CD4-positive, alpha-beta T cell treated with Interleukin-1 beta for 1 hour (primary cell): ENCODE measurements at places on chromosomes 1 and 21.

GRCh38 chr1:35603941-35604340 is 30.8 kb downstream of the TFAP2E start:
- DNase-seq: no peak

- DNase-seq: no peak
Measured at GRCh38 chr1:108817811-108818210, 39.1 kb downstream of the AKNAD1 start.

- DNase-seq: no peak
Measured at GRCh38 chr1:96837057-96837780, 115.6 kb downstream of the PTBP2 start.

- DNase-seq: no peak
Measured at GRCh38 chr21:45050345-45050796, 24.0 kb upstream of the ADARB1 start.

DNA sequence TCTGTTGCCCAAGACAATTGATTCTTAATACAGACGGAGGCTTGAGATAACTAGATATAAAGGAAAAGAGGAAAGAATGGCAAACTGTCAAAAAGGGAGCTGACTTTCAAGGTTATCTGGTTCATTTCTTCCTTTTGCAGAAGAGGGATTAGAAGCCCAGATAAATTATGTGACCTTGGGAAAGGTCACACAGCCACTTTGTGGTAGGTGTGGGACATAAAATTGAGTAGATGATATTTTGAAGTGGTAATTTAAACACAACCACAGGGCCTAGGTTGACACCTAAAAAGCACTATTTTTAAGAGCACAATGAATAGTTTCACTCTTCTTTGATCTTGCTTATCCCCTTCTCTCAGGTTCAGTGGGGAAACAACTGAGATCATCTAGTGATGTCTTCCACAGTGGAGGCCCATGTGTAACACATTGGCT is 16.9 kb upstream of the KIAA0040 start:
- DNase-seq: no peak

DNA sequence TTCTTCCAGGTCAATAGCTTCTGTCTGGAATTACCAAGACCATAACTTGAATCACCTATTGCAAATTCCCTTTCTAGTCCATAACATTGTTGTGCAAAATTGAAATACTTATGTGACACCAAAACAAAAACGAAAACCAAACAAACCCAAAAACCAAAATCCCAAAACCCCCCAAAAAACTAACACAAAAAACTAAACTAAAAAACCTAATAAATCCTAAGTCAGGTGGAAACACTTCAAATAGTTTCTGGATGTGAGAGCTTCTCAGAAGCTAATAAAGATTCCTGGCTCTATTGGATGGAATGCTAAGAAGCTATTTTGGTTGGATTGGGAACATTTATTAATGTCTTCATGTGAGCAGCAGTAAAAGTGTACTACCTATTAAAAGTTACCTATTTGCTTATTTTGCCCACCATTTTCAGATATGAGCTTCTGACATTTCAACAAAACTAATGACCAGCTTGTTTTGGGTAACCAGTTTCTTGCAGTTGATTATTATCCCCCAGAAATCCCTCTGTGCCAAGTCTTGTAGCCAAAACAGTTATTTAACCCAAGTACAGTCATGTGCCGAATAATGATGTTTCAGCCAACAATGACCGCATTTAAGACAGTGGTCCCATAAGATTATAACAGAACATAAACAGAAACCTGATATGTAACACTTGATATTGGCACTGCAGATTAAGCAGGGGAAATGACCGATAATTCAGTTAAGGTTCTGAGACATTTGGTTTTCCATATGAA is 76.4 kb downstream of the LTN1 start:
- DNase-seq: no peak

DNA sequence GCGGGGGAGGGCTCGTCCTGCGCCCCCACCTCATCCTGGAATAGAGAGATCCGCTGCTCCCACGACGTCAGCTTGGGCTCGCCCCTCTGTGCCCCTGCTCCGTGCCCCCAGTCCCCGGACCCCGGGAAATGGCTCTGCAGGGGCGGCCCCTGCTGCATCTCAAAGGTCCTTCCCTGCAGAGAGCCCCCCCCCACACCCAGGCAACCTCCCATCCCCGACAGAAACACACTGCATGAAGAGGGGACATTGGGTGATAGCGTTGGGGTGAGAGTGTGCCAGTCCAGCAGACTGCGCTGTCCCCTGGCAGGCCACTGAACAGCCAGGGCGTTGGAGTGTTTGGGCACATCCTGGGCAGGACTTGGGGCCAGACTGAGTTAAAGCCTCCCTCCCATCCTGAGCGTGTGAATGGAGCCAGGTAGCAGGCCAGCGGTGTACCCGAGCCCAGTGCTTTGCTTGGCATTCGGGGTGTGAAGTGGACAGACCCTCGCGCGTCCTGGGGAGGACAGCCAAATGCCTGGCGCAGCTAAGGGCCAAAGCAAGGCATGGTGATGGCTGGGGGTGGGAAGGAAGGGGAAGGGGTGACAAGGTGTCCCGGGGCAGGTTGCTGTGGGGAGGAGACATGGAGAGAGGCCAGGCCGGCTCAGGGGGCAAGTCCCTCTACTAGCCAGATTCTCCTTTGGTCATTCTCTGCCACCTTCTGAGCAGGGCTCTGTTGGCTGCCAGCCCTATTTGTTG is 633 bp upstream of the ETNK2 start:
- no peak for DNase-seq

- DNase-seq: no peak
Measured at GRCh38 chr1:227794817-227795192, 20.7 kb upstream of the PRSS38 start.

DNA sequence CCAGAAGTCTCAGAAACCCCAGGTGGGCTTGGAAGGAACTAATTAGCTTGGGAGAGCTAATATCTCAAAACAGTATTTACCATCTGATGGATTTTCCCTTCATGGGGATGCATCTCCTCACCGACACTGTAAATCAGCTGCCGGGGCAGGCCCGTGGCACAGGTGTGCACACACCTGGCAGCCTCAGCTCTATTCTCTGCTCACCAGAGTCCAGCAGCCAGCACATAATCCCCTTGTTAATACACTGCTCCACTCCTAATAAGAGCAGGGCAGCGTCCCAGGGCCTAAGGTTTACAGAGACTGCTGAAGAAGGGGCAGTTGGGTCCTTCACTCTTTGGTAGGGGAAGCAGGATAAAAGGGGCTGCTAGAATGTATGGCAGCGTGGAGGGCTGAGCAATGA is 200.0 kb downstream of the TOMM20 start:
- no peak for DNase-seq

GRCh38 chr1:59249396-59250137 is 47.3 kb upstream of the FGGY start:
- no peak for DNase-seq

DNA sequence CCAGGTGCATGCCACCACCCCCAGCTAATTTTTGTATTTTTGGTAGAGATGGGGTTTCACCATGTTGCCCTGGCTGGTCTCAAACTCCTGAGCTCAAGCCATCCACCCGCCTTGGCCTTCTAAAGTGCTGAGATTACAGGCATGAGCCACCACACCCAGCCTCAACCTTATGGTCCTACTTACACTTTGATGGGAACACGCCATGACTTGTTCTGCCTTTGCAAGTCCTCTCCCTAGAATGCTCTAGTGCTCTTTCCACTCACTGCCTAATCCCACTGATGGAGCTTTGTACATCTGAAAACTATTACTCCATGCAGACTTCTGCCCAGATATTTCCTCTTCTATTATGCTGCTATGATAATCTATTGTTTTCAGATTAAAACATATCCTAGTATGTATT is 174.3 kb downstream of the DAB1 start:
- DNase-seq: no peak

GRCh38 chr1:164559342-164560051 is 513 bp downstream of the PBX1 start:
- no peak for DNase-seq

- no peak for DNase-seq
Measured at GRCh38 chr1:222970040-222970439, 155.2 kb downstream of the DISP1 start.
